Stimulated activated CD4-positive, alpha-beta T cell treated with anti-CD3 and anti-CD28 coated beads, Interleukin-4, amount 100 ng/mL, for 4 hours (primary cell): ENCODE measurements at places on chromosomes 5 and 9.

- DNase-seq: no peak
Measured at GRCh38 chr9:118595719-118596305, 773.4 kb downstream of the BRINP1 start.

- no peak for DNase-seq
Measured at GRCh38 chr9:37531699-37532098, 44.5 kb downstream of the FBXO10 start.

GRCh38 chr9:16441791-16442190 lies 428.7 kb downstream of the BNC2 start:
- no peak for DNase-seq

GRCh38 chr9:136494531-136495215 lies 11.8 kb upstream of the SEC16A start:
- DNase-seq: no peak

DNA sequence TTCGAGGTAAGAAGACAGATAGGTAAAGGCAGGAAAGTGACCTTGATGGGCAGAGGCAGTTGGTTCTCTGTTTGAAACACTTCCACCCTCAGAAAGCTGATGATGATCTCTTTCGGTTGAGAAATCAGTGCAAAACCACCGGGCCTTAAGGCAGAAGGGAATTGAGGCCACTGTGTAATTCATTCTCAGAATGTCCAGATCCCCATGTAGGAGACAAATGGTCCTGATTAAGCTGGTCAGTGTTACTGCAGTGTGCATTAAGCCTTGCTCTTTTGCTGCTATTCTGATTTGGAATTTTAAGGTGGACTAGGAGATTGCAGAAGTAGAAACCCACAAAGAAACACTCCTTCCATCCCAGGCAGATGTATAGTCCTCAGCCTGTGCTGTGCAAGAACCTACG lies 255.2 kb downstream of the ARHGAP26 start:
- no peak for DNase-seq
